ENCODE measurements at places on chromosomes 13 and 19.

- no peak for DNase-seq
Measured at GRCh38 chr19:55016017-55016416, 22.0 kb downstream of the GP6 start.

GRCh38 chr13:79749984-79750551, 269.1 kb downstream of the NDFIP2 start:
- DNase-seq, result peak; percentile 91

GRCh38 chr19:38031423-38031770, 124.4 kb downstream of the SIPA1L3 start:
- no peak for DNase-seq

DNA sequence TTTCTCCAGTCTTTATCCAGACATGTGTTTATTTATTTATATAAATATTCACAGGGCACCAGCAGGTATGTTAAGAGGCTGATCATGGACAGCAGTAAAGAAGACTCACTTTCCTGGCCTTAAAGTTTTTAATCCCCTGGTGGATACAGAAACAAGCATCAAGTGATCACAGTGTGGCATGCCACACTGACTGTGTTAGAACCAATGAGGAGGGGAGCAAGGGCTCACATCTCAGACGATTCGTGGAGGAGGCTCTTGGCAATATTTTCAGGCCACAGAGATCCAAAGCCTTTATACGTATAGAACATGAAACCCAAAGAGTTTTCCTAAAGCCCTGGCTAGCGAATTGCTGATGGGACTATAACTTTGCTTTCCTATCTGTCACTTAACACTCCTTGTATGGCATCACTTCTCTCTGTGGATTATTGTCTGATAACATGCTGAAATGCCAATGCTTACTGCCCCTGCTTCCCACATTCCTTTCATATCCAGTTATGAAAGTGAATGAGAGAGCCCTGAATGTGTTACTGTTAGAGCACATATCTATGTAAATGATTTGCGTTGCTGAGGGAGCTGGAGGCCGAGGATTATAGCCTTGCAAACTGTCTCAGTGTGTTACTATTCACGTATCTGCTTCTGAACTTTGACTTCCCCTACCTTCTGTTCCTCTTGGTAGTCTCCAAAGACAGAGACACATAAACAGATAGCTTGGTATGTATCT, 37.6 kb downstream of the POLR1D start:
- no peak for DNase-seq

DNA sequence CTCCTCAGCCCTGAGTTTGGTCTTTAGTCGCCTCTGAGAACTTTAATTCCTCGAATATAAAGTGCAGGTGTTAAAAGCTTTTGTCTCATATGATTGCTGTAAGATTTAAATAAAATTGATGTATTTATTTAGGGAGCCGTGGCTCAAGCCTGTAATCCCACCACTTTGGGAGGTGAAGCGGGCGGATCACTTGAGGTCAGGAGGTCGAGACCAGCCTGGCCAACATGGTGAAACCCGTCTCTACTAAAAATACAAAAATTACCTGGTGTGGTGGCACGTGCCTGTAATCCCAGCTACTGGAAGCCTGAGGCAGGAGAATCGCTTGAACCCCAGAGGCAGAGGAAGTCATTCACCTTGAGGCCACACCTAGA, 559 bp upstream of the SLC1A5 start:
- no peak for DNase-seq

GRCh38 chr13:23855360-23855759, 33.8 kb downstream of the MIPEP start:
- DNase-seq, result no peak

DNA sequence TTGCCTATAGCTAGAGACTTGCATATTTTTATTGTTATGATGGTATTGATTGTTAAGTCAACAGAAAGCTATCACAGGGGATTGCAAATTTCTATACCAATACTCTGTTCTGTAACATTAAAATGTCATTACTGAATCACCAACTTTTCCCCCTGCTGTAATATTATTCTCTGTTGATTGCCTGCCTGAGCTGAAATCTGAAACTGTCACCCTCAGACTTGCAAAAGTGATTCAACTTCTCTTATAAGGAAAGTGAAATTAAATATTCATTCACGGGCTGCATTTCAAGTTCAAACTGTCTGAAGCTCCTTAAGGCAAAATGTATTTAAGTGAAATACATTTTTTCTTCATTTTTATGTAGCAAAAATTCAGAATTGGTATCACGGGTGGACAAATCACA, 723.2 kb downstream of the PCDH9 start:
- DNase-seq, result no peak

- DNase-seq, result no peak
Measured at GRCh38 chr19:38352611-38353010, 17.0 kb downstream of the CATSPERG start.

DNA sequence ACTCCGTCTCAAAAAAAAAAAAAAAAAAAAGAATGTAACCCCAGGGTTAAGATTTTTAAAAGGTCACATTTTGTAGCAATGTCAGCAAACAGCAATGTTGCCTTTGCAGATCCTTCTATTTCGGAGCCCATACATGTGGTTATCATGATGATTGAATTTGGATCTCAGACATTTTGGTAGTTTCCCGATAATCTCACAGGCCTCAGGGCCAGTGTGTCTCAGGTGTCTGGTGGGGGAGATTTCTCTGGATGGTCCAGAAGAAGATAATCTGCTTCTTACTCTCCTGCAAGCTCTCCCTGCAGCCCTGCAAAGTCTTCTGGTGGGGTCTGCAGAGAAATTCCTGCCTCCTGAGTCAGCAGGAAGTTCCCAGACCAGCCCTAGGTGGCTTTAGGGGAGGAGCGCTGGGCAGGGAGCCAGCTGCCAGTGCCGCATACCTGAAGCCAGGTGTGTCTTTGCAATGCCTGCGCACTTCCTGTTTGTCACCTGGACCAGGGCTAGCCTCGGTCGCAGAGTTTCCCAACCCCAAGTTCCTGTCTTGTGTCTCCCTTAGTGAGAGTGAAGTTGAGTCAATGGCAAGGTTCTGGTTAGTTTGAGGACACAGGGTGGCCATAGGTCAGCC, 1.4 kb downstream of the SH2D3A start:
- no peak for DNase-seq

GRCh38 chr19:55354698-55355212, at the start of gene COX6B2:
Gene COX6B2 (minus strand): TSS chr19:55354719. CDS start chr19:55354521, 198 bp downstream.
- no peak for DNase-seq

GRCh38 chr13:102873653-102874052, 27.8 kb downstream of the ERCC5 start:
- DNase-seq, result no peak

Data from AG08395 (cell line).